ENCODE measurements at places on chromosomes 7 and 10.

DNA sequence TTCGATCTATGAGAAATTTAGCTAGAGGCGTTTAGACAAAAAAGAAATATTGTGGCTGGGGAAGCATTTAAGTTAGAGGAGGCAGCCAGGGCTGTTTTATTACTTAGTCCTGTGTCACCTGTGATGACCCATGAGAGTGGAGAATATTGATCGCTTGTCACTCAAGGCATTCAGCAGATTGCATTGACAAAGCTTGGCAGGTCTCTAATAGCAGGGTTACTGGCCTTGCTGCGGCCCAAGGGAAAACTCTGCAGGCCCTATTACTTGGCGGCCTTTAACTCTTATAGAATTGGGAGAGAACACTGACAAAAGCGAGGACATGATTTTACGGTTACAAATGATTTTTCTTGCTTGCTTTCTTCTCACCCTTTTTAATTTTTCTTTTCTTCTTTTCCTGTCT is 473.5 kb downstream of the AUTS2 start:
- no peak for DNase-seq

GRCh38 chr10:53298443-53298842 is 525.9 kb upstream of the MBL2 start:
- no peak for DNase-seq

DNA sequence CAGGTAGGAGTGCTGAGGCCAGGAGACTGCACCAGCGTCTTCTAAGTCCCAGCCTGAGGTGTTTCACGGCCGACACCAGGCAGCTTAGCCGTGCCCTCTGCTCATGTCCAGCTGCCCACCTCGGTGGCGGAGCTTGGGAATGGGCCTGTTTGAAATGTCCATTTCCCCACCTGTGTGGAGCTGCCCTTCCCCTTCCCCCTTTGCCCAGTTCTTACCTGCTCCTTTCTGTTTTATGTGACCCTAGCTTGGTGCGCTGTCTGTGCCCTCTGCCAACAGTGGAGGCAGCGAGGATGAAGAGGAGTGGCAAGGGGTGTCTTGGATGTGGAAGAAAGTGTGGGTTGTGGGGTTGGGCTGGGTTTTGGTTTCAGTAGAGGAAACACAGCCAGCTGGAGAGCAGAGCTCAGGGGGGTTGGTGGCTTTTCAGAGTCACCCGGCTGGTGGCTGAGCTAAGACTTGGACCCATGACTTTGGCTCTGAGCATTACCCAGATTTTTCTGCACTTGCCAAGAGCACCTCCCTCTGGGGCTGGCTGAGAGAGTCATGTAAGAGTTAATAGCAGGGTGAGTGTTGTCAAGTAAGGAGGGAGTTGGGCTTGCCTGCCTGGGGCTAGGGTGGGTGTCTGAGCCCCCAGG is 37.4 kb downstream of the GBX1 start:
- DNase-seq: no peak

DNA sequence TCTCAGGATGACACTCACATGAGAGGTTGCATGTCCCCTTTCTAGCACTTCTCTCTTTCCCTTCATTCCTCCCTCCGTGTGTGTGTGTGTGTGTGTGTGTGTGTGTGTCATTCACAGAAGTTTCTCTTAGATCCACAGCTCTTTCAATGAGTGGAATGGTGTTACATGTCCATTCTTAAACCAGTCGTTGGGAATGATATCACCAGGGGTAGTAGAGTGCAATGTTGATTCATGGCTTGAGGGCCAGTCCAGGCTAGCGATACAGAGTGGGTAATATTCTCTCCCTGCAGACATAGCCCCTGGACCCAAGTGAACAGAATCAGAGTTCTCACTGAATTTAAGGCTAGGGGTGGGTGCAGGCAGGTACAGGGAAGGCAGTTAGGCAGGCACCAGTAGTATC is 187.8 kb downstream of the SDK1 start:
- DNase-seq: no peak

DNA sequence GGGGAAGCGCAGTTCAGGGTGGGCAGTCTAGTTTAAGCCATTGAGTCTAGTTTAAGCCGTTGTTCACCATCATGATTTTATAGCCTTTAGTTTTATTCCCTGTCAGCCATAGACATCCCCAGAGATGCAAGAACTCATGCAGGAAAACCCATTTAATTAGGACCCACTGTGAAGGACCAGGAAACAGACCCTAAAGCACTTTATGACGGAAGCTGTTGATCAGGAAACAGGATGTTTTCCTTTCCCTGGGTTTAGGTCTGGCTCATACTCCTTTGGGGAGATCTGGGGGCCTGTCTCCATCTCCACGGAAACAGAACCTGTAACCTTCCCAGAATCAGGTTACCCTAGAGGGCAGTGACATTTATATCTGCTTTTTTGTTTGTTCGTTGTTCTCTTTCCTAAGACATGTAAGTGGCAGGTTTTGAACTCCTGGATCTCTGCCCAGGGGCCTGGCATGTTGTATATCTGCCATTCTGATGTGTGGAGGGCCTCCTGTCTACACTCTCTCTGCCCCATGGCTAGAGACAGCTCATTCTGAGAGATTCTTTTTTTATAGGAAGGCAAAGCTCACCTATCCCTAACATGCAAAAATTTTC is 657.2 kb upstream of the GALNT17 start:
- DNase-seq: no peak

DNA sequence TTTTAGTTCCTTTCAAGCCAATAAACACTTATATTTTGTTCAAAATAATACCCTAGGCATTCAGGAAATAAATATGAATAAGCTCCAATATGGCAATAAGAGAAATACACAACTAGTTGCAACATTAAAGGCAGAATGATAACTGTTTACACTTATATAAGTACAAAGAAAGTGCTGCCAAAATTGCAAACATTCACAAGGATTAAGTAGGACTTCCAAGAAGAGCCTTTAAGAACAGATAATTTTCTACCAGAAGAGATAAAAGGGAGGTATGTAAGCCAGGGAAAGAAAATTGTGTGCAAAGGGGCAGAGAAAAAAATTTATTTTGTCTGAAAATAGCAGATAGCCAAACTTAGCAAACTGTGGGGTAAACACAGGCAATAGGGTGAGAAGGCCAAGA is 83.8 kb downstream of the CTNNA3 start:
- no peak for DNase-seq

DNA sequence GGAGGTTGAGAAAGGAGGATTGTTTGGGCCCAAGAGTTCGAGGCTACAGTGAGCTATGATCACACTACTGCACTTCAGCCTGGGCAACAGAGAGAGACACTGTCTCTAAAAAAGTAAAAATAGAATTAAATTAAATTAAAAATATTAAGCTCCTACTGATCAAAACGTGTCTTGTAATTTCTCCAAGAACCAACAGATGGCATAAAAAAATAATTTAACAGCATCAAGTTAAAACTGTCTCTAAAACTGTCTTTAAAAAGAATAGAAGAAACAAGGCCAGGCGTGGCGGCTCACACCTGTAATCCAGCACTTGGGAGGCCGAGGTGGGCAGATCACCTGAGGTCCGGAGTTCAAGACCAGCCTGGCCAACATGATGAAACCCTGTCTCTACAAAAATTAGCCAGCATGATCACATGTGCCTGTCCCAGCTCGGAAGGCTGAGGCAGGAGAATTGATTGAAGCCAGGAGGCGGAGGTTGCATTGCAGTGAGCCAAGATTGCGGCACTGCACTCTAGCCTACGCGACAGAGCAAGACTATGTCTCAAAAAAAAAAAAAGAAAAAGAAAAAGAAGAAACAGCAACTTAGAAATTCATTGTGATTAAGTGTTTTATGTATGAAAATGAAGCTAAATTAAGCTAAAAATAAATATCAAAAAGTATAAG is 24.5 kb downstream of the MTPAP start:
- DNase-seq: no peak

DNA sequence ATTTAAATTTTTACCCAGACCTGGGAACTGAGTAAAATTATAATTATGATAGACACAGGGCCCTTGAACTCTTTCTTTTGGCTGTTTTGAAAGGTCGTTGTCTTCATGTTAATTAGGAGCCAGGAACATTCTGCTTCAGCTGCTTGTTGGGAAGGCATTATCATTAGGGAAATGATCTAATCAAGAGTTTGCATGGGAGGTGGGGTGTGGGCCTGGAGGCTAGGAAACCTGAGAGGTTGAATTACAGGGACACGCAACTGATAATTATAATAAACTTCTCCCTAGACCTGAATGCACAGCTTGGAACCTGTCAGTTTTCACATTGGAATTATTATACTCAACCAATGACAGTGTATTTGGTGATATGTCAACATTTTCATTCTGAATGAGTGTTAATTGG is 237.7 kb downstream of the CACNB2 start:
- DNase-seq: no peak

DNA sequence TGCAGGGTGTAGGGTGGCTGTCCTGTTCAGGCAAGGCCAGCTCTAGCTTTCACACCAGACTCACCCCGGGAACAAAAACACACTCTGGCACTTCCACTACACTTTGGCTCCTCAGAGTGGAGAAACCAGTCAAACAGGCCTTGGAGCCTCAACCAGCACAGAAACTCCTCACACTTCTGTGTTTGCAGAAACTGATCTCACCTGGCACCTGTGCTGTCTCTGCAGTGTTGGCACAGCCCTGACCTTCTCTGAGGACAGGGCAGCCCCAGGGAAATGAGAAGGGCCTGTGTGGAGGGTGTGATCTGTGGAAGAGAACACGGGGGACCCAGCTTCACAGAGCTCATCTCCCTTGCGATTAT is 4.1 kb upstream of the CALML5 start:
- DNase-seq: peak; percentile 78

GRCh38 chr7:121521711-121522400 is 125.7 kb upstream of the FAM3C start:
- no peak for DNase-seq

GRCh38 chr10:127259347-127259746 is 63.0 kb upstream of the INSYN2A start:
- no peak for DNase-seq

DNA sequence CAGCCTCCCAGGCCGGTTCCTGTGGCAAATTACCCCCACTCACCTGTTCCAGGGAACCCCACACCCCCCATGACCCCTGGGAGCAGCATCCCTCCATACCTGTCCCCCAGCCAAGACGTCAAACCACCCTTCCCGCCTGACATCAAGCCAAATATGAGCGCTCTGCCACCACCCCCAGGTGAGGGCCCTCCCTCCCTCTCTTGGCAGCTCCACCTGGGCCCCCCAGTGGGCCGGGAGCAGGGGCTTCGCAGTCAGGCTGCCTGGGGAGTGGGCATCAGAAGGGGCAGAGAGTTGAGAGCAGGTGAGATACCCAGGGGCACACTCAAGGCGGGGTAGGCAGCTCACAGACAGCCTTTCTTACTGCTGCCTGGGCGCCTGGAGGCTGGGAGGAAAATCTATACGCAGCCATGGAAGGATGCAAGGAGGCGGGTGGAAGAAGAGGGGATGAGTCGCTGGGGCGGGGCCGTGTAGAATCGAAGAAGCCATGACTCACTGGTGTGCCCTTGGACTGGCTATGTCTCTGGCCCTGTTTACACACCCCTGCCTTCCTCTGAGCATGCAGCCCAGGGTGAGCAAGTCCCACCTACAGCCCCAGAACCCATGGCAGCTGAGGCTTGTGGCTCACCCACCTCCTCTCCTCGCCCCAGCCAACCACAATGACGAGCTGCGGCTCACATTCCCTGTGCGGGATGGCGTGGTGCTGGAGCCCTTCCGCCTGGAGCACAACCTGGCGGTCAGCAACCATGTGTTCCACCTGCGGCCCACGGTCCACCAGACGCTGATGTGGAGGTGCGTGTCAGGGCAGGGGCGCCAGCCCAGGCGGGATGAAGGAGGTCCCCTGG is 48.6 kb upstream of the PPIF start:
- DNase-seq: no peak

DNA sequence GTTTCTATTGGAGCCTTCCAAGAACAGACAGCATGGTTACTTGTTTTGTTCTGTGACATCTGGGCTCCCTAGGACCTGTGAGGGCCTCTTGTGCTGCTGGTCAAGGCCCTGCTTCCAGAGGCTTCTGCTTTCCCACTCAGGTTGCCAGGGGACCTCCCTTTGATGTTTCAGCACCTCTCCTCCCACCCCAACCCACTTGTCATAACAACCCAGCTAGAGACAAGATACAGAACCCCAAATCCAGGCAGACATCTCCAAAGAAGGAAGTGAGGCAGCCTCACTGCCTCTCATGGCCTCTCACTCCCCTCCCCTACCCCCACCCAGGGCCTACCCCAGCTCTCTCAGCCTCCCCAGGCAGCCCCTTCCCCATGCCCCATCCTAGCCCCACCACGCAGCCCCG is 11.3 kb downstream of the NFKB2 start:
- no peak for DNase-seq

DNA sequence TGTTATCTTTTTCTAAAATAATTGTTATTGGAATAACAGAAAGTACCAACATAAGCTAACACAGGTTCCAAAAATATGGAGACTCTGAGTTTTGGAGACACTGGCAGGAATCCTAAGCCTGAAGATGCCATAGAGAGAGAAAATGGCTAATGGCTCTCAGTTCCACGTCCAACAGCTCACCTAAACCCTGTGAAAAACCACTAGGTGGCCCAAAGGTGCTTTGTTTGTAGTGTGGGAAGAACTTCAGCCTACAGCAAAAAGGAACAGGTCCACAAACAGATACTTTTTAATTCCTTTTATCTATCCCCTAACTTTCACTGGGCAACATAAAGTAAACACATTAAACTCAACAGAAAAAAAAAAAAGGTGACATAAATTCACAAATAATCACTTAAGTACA is 272.3 kb downstream of the SEMA3D start:
- no peak for DNase-seq

DNA sequence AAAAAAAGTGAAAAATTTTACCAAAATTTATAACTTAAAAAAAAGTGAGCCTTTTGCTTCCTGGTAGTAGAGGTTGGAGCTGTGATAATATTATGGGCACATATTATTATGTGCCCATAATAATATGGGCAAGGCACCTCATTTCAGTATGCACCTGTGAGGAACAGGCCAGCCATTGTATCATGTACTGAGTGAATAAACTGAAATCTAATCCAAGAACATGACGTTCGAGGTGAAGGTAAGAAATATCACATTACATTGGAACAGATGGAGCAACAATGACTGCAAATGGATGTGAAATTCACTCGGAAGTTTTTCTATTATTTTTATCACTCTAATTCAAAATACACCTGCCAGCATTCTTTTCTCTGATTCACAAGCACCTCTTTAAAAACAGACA is 216.0 kb downstream of the KLF6 start:
- DNase-seq: no peak

GRCh38 chr10:67612577-67613537 is 83.1 kb downstream of the CTNNA3 start:
- no peak for DNase-seq

Measured in ureter (tissue), 1 donor.